ENCODE measurements at places on chromosomes 11 and 22.

GRCh38 chr11:29300420-29300819, 716.4 kb downstream of the KCNA4 start:
- DNase-seq: no peak

DNA sequence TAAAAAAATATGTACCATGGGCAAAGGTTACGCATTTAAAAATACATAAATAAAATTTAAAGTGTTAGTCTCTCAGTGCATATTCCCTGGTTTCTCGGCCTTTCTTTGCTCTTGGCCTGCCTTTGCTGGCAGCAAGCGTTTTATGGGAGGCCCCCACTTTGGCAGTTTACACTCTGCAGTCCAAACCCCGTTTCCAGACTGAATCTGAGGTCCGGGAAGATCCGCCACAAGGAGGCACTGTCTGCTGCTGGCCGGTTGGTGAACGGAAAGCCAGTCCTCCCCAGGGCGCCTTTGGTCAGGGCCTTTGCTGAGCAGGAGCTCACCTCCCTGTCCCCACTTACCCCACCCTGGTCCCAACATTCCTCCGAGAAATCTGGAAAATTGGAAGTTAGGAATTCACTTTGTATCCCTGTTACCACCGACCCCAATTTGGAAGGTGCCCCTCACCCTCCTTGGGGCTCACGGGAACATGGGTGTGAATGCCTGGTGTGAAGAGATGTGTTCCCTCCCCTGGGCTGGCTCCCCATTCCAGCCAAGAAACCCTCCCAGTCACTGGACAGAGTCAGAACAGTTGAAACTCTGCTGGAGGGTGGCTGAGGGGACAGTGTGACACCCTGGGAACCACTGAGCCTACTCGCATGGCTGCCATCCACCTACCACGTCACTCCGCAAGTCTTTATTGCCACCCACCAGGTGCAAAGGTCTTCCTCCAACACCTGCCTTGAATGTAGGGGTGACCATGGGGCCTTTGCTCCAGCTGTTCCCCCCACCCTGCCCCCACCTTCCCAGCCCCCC, 9.4 kb upstream of the SF1 start:
- no peak for DNase-seq

DNA sequence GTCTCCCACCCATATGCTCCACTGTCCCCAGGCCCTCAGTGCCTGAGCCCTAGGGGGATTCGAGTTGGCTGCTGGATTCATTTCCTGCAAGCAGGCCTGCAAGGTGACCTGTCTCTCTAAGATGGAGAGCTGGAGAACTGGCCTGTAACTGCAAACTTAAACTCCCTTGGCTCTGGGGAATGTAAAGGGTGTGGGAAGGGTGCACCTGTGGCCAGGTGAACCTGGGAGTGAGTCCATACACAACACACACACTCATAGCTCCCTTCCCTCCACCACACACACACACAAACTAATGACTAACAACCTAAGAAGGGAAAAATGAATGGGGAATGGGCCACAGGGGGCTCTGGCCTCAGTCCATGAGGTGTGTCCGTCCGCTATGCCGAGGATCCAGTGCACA, 14.5 kb downstream of the SMTNL1 start:
- DNase-seq: no peak

DNA sequence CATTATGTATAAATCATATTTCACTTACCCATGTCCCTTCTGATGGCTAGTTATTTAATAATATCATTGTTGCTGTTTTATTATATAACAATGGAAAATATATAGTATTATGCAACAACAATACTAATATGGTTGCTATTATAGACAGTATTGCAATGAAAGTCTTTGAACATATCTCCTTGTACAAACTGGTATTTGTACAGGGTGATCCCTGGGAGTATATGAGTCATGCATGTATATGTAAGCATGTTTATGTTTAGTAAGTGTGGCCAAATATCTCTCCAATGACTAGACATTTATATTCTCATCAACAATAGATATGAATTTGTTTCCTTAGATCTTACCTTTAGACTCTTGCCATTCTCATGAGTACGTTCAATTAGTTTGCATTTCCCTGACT, 55.9 kb downstream of the KCNC1 start:
- no peak for DNase-seq

GRCh38 chr22:19117111-19117512, 5.1 kb downstream of the DGCR2 start:
- DNase-seq: no peak

- no peak for DNase-seq
These were observed 318.7 kb downstream of the BRD1 start for GRCh38 chr22:49509016-49509415.

- no peak for DNase-seq
These were observed 15.9 kb upstream of the OR6M1 start for GRCh38 chr11:123822032-123822431.

- DNase-seq: no peak
These were observed 330.9 kb downstream of the CNTN5 start for GRCh38 chr11:99351624-99352023.

GRCh38 chr11:475941-476340, 25.9 kb downstream of the PTDSS2 start:
- no peak for DNase-seq

DNA sequence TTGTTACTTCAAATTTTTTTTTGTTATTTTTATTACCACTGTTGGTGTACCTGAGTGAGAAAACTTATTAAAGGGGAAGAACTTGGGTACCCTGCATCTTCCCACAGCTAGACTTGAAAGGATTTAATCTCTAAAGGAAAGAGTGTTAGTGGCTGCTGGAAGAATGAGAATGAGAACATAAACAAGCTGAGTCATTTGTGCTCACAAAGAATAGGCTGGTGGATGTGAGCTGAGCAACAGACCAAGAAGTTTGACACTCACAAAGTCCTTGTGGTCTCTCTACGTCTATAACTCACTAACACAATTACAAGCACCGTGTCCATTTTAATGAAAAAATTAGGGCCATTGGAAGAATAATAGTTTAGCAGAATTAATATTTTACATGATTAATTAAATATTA, 217.6 kb upstream of the ANO5 start:
- no peak for DNase-seq

GRCh38 chr22:42856179-42856864, 751 bp downstream of the ARFGAP3 start:
- no peak for DNase-seq

GRCh38 chr22:44154436-44154942, 26.2 kb upstream of the PARVG start:
- no peak for DNase-seq

GRCh38 chr11:62169935-62170334, 20.1 kb upstream of the SCGB1D1 start:
- no peak for DNase-seq

GRCh38 chr11:116167706-116168458, 604.9 kb downstream of the BUD13 start:
- no peak for DNase-seq

DNA sequence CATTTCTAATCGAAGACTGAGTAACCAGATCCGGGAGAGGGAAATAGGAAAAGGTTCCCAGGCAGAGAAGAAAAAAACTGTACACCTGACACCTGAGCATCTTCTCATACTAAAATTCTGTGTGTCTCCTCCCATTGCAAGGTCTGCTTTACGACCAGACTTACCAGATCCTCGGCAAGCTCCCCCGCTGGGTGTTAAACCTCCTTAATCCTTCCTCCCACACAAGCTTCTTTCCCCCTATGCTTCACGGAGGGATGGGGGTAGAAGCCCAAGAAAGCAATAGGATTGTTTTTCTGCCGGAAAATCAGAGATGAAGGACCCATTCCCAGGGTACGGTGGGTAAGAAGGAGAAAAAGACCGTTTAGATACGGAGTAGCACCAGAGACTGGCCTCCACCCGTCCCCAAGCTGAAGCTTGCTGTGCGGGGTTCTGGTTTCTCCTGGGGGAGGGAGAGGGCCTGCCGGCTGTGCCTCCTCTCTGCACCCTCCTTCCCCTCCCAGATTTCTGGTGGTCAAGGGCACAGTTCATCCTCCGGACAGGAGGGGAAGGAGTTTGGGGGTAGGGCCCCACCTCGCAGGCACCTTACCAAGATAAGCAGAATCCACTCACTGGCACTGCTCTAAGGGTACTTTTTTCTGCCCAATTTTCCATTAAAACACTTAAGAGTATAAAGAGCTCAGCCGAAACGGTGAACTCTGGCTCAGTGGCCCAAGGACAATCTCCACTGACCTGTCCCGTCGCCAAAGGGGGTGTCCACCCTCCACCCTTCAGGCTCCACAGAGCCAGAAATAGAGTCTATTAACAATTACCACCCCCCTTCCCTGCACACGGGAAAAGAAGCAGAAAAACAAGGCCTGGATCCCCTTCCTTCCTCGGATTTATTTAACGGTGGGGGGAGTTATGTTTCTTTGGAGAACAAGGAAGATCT, 1.2 kb downstream of the TOB2 start:
- no peak for DNase-seq

- DNase-seq: no peak
These were observed 31.4 kb upstream of the LRRC10B start for GRCh38 chr11:61477126-61477525.

DNA sequence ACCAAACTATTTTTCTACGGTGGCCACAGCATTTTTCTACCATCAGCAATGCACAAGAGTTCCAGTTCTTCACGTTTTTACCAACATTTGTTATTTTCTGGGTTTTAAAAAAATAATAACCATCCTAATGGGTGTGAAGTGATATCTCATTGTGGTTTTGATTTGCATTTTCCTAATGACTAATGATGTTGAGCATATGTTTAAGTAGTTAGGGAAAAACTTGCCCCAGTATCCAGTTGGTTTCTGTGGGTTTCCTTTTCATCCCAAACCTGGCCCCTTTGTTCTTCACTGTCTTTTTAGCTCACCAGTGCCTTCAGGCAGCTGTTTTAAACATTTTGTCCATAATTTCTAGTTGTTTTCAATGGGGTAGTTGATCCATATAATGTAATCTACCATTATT, 14.7 kb upstream of the PTS start:
- DNase-seq: no peak

- DNase-seq: peak; percentile 34
These were observed 103.8 kb upstream of the CSNK2A3 start for GRCh38 chr11:11456866-11457265.

GRCh38 chr22:22955276-22955798, 67.7 kb downstream of the IGLL5 start:
- DNase-seq: no peak

All from DMS79 (cell line).